A172 (cell line): ENCODE measurements at places on chromosomes 11 and 22.
A peak's percentile ranks its signal among the peaks of the same experiment; 100 is the strongest.

DNA sequence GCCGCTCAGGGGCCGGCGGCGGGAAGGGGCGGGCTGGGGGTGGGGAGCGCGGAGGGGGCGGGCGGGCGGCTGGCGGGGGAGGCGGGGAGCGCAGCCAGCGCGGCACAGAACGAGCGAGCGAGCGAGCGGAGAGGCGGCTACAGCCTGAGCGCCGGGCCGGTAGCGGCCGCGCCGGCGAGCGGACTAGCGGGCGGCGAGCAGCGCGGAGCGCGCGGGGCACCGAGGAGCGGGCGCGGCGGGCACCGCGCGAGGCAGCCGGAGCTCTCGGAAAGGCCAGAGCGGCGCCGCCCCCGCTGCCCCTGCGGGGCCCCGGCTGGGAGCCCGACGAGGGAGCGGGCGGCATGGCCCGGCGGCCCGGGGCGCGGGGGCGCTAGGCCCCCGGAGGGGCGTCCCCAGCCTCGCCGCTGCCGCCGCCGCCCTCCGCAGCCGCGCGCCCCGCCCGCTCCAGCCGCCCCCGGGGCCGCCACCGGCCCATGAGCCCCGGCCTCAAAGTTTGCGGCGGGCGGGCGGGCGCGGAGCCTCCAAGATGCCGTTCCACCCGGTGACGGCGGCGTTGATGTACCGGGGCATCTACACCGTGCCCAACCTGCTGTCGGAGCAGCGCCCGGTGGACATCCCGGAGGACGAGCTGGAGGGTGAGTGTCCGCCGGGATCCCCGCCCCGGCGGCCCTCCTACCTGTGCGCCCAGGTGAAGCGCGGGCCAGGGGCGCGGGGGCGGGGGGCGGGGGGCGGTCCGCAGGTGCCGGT, at the start of gene CABP7:
CABP7 (plus strand) TSS at position 105 of the 747 bp plus-strand sequence; CDS start at position 527, 422 bp downstream.
- DNase-seq, result no peak

DNA sequence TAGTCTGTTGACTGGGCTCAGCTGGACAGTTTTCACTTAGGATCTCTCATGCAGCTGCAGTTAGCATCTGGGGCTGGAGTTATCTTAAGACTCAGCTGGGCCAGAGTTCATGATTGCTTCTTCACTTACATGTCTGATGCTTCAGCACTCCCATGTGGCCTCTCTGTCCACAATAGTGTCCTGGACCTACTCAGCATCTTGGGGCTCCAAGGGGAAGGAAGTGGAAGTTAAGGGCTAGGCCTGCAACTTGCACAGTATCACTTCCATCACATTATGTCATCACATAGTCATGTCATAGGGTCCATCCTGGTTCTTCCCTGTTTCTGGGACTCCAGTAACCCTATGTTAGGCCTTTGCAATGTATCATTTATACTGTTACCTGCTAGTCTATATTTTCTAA, 115.9 kb downstream of the C11orf65 start:
- no peak for DNase-seq

GRCh38 chr22:22827187-22827939, 60.3 kb upstream of the IGLL5 start:
- DNase-seq, result no peak

DNA sequence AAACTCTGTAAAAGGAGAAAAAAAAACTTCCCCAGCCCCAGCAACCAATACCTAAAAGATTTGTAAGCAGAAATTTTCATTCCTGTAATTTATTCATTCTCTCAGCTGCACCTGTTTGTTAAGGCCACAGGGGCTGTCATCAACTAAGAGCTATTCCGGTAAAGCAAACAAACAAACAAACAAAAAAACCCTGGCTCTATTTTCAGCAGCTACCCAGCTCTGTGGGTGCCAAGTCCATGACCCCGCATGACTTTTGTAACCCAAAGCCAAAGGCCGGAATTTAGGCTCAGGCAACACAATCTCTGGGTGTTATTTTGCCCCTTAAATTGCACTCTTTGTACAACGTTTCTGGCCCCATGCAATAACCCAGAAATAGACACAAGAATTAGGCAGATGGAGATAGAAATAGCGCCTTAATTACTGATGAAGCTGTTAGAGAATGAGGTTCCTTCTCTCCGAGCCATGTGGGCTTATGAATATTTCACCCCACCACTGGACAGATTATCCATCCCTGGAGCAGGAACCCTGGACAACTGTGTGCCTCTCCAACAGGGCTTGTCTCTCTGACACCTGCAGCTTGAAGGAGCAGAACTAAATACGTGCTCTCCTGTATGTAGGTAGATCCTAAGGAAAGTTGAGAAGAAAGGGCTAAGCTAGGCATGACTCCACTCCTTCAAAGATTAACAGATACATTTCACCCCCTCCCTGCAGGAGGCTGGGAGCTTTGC, 29.4 kb downstream of the APOL6 start:
- no peak for DNase-seq

GRCh38 chr11:8765294-8765693, 82.7 kb downstream of the RPL27A start:
- peak; percentile 61 for DNase-seq

DNA sequence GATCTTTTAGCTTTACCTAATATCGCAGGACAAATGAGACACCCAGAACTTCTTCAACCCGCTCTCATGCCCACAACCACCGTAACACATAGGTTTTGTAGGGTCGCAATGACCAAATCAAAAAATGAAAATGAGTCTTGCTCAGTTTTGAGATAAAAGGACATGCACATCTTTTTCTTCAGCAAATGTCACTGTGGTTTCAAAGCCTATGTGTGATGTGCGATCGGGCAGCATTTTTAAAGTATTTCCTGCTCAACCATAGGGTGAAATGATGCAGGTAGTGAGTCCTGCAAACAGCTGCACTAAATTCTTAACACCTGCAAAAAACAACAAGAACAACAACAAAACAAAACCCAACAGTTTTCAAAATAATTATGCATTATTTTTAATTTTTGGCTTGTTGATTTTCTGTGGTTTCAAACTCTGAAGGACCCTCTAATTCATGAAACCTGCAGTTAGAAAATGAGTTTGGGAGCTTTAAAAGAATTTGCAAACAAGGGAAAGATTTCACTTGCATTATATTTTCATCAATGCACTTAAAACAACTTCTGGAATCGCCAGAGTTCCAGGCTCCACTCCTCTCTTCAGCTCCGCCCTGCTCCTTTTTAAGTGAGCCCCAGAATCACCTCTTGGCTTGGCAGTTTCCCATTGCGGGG, 79.4 kb downstream of the PRR5L start:
- no peak for DNase-seq

DNA sequence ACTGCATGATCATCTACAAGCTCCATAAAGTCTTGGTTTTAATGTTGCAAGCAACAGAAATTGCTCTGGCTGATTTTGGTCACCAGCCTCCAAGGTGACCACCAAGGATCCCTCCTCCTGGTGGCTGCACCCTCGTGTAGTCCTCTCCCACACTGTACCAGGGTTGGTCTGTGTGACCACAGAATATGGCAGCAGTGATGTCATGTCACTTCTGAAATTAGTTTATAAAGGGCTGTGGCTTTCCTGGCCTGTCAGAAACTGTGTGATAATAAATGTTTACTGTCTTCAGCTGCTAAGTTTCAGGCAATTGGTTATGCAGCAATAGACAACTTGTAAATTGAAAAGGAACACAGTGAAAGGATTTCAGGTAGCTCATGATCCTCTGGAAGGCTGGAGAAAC, 5.3 kb upstream of the PRDM11 start:
- no peak for DNase-seq

- no peak for DNase-seq
Observed at GRCh38 chr11:18849406-18849805, 57.8 kb upstream of the PTPN5 start.

DNA sequence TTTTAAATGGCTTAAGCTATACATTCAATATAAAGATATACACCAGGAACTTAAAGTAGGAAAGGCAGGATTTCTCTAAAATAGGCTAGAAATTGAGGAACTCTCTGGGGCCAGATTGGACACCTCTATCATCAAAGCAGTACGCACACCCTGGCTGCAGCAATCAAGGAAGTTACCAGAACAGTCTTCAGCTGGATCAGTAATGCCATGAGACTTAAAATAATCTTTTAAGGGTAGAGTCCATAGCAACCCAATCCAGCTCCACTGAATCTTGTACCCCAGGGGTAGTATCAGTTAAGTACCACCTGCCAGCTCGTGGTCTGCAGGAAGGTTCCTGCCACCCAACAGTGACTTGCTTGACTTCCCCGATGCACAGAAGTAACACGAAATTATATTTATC, 3.0 kb downstream of the RDX start:
- no peak for DNase-seq

- DNase-seq, result no peak
Observed at GRCh38 chr11:104895634-104896033, 2.6 kb downstream of the CASP12 start.

GRCh38 chr11:6825231-6825744, 20.2 kb upstream of the OR10A5 start:
- peak; percentile 4 for DNase-seq

DNA sequence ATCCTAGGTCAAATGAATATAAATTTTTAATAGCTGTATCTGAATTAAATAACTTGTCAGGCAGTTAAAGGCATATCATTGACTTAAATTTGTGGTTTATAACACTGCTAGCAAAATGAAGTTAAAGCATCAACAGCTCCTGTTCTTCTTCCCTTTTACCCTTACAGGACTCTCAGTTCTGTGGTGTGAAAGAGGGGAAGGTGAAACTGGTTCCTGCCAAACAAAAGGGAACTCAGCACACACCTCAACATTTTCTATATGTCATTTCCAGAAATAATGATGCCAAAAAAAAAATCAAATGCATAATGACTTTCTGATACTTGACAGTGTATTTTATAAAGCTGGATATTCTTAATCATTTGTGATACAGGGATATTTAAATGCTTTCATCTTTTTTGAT, 21.2 kb downstream of the ARL14EP start:
- DNase-seq, result no peak

- DNase-seq, result peak; percentile 64
Observed at GRCh38 chr22:38850941-38851849, 7.4 kb upstream of the NPTXR start.

- DNase-seq, result no peak
Observed at GRCh38 chr11:48087974-48088681, 107.8 kb downstream of the PTPRJ start.

DNA sequence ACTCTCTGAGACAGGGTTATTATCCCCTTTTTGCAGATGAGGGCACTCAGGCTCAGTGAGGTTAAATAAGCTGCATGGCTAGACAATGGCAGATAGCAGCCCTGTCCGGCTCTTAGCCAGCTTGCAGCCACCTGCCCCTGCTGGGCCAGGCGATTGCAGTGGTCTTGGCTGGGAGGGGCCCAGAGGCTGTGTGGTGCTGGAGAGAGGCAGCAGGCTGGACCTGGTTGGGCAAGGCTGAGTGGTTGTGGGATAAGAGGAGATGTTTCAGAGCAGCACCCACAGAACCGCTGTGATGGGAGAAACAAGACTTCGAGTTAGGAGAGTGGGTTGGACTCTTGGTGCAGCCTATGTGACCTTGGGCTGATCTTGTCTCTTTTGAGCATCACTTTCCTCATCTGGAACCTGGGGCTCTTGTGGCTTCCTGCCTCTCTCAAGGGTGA, 25.5 kb downstream of the PTPRJ start:
- DNase-seq, result no peak

DNA sequence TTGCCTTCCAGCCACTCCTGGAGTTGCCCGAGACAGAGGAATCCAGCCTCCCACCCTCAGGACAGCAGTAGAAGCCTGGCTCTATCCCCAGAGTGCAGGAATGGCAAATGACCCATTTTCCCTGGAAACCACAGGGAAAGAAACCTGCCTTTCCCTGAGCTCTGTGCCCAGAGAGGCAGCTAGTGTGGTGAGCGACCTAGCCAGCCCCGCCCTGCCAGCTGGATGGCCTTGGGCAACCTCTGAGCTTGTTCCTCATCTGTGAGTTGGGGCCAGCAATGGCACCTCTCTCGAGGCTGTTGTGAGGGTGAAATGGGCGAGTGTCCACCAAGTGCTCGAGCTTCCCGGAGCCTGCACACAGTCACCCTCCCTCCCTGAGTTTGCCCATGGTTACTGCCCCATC, 3.7 kb downstream of the OMP start:
- DNase-seq, result peak; percentile 68

- DNase-seq, result no peak
Observed at GRCh38 chr11:59225017-59225416, 12.3 kb upstream of the MPEG1 start.

DNA sequence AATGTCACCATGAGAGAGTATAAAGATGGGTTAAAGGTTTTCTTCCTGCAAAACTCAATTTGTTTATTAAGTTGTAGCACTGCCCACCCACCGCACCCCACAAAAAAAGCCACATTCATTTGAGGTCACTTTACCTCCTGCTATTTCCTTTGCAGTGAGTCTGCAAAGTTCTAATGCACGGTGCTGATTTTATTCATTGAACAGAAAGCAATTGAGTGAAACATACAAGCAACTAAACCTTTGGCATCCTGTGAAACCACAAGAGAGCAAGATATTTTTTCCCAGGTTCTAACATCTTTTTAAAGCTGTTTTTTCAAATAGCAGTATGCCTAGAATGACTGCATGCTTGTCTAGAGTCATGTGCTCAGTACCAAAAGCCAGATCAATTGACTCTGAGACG, 39.0 kb downstream of the RRAS2 start:
- no peak for DNase-seq

DNA sequence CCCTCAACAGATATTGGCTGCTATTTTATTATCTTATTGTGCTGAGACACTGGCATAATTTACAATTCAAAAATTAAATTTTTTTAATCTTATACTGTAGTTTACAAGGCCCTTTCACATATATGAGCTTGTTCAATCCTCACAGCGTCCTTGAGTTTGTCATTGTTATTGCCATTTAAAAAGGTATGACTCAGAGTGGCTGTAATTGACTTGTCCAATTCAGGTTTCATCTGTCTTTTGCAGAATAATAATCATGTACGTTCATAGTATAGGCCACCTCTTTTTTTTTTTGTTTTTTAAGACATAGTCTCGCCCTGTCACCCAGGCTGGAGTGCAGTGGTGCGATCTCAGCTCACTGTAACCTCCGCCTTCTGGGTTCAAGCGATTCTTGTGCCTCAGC, 11.5 kb downstream of the PTPRJ start:
- no peak for DNase-seq

- DNase-seq, result no peak
Observed at GRCh38 chr22:46084943-46085827, 65.1 kb upstream of the PPARA start.

- DNase-seq, result no peak
Observed at GRCh38 chr11:86129740-86130540, 61.1 kb upstream of the PICALM start.

DNA sequence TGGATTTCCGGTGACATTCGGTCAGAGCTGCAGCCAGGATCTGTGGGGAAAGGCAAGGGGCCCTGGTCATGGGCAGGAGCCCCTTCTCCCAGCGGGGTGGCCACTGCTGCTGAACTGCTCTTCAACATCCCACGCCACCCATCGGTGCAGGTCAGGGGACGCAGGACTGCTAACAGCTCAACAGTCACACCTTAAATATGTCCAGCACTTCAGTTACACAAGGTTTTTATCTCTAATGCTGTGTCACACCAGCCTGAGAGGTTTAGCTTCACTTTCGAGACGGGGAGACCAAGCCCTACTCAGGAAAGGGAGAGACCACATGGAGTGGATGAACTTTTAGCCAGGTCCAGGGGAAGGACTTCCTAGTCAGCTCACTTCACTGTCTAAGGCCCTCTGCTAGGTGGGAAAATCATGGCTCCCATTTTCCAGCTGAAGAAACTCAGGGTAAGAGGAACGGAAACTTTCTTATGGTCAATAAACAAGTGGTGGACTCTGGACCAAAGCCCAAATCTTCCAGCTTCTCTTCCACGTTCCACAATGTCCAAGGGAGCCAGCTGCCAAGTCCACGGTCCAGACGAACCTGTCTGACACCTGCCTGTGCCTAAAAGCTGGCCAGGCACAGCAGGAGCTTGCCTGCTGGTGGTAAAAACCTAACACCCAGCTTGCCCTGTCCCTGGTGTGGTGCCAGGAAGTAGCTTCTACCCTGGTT, 21.0 kb upstream of the CHADL start:
- DNase-seq, result no peak

GRCh38 chr11:14269692-14270573, 89.0 kb downstream of the RRAS2 start:
- no peak for DNase-seq
